Adrenal gland (tissue), 19 donors: ENCODE measurements at places on chromosomes 11 and 22. TPM values are rescaled to one million over a fixed set of nuclear protein-coding genes. Genes with fewer than 3 reads are reported as not detected.

DNA sequence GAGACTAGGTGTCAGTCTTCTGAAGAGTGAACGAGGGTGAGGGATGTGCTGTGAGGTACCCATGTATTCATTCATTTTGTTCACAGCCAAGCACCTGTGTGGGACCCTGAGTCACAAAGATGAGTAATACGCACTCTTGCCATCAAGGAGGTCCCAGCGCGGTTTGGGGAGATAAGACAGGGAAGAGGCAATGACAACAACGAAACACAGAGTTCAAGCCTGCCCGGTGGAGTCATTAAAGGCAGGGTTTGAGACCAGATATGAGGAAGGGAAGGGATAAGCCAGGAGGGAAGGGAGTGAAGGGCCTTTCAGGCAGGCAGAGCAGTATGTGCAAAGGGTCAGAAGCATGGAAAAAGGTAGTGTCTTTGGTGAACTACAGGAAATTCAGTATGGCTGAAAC, 4.6 kb downstream of the DCHS1 start:
- no peak for DNase-seq

- no peak for DNase-seq
Observed at GRCh38 chr11:35166369-35167360, 27.7 kb downstream of the CD44 start.

DNA sequence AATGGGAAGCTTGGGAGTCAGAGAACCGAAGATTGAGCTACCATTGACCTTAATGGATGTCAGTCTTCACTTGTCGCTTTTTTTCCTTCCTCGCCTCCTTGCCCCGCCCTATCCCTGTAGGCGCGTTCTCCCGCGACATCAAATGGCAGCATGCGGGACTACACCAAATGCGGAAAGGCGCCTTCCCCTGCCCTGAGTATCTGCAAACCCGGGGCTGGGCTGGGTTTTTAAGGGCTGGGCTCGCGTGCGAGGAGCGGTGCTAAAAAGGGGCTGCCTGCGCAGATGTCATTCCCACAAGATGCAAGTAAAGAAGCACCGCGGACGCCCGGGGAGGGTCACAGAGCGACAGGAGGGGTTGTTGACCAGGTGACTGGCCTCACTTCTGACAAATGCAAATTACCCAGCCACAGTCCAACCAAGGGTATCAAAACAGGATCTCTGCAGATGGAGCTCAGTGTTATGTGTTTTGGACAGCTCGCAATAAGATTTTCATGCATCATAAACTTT, 4.7 kb upstream of the FAM111B start:
- DNase-seq: peak; percentile 41

- no peak for DNase-seq
Observed at GRCh38 chr22:32613773-32614392, 139.3 kb downstream of the FBXO7 start.

SMTNL1 gene
- not detected for polyA plus RNA-seq

PGA5 gene
- 0.32 TPM for polyA plus RNA-seq

OR8G5 gene
- not detected for polyA plus RNA-seq
